ENCODE measurements at places on chromosomes 11 and 22.

DNA sequence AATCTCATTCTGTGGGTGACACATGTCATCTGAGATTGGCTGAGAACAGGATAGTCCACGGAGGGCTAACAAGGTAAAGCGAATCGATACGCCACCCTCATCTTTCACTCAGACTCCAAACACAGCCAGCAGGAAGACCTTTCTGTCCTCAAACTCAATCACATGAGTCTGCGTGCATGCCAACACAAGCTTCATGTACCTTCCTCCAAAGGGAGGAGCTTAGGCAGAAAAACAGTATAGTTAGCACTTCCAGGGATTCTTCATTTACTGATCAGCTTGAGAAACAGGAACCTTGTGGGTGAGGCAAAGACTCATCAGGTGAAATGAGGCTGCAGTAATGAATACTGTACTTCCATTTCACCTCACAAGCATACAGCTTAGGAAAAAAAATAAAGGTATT lies 767.1 kb upstream of the API5 start:
- no peak for DNase-seq

- DNase-seq = no peak
Measured at GRCh38 chr11:117084992-117085391, 13.2 kb downstream of the SIK3 start.

GRCh38 chr11:16968196-16968595 lies 46.0 kb downstream of the PLEKHA7 start:
- no peak for DNase-seq

- no peak for DNase-seq
Measured at GRCh38 chr11:68387840-68388239, 72.7 kb upstream of the PPP6R3 start.

DNA sequence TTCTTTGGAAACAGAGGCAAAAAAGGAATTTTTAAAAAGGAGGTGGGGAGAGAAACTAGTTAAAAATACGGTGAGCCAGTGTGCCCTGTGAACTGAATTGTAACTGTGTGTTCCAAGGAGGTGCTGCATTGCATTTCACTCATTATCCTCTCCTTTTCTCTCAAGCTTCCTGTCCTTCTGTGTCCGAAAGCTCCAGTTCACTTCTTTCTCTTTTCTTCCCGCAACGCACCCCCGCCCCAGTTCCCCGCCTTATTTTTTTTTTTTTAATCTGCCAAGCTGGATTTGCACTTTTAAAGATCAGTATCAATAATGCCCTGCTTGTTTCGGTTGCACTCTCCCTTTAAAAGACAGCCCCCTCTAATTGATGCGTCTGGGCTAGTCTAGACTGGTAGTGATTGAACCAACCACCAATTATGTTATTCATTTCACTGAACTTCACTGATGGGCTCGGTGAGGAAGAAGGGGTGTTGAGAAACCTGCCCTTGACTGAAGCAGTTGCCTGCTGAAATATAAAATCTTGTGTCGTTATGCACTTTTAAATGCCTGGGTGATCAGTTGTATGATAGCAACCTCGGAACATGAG lies 18.5 kb downstream of the BLID start:
- DNase-seq = no peak

Data from stimulated activated CD8-positive, alpha-beta memory T cell treated with anti-CD3 and anti-CD28 coated beads, Interleukin-7, amount 100 ng/mL, for 1 hour (primary cell).